T-helper 2 cell treated with Interferon-gamma antibody and Interleukin-4, amounts not matched to agents 5 μg/mL and 100 μg/mL, for 36 hours (primary cell): ENCODE measurements at places on chromosomes 13 and 19.

DNA sequence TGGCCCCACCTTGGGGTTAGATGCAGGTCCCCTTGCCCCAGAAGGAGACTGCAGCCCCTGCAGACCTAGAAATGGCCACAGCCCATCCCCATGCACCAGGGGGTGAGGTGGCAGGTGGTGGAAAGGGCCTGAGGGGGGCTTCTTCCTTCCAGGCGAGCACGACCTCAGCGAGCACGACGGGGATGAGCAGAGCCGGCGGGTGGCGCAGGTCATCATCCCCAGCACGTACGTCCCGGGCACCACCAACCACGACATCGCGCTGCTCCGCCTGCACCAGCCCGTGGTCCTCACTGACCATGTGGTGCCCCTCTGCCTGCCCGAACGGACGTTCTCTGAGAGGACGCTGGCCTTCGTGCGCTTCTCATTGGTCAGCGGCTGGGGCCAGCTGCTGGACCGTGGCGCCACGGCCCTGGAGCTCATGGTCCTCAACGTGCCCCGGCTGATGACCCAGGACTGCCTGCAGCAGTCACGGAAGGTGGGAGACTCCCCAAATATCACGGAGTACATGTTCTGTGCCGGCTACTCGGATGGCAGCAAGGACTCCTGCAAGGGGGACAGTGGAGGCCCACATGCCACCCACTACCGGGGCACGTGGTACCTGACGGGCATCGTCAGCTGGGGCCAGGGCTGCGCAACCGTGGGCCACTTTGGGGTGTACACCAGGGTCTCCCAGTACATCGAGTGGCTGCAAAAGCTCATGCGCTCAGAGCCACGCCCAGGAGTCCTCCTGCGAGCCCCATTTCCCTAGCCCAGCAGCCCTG lies 4.2 kb upstream of the F10 start:
- no peak for DNase-seq

DNA sequence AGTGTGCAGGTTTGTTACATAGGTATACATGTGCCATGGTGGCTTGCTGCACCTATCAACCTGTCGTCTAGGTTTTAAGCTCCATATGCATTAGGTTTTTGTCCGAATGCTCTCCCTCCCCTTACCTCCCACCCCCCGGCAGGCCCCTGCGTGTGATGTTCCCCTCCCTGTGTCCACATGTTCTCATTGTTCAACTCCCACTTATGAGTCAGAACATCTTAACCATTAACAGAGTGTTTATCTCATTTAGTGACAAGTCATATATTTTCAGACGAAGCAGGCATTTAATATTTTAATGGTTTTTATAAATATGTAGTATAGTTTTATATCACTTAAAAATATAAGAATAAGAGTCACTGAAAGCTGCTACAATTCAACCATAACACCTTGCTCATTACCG lies 780.5 kb upstream of the ARGLU1 start:
- no peak for DNase-seq

- no peak for DNase-seq
These were observed 5.1 kb downstream of the CHERP start for GRCh38 chr19:16537111-16537510.

DNA sequence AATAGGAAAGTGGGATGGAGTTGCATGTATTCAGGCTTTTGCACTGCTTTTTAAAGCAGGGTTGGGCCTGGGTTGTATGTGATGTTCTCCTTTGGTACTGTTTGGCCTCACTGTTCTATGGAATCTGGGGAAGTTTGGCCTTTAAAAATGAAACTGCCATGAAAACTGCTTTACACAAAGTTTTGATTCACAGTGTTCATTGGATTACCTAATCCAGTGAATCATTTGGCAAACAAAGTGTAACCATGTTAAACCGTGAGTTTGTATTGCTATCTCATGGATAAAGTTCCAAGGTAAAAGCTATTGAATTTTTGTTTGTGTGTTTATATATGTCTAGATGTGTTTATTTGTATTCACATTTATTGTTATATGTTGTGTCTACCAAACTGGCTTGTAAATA lies 1658.6 kb downstream of the OLFM4 start:
- no peak for DNase-seq

DNA sequence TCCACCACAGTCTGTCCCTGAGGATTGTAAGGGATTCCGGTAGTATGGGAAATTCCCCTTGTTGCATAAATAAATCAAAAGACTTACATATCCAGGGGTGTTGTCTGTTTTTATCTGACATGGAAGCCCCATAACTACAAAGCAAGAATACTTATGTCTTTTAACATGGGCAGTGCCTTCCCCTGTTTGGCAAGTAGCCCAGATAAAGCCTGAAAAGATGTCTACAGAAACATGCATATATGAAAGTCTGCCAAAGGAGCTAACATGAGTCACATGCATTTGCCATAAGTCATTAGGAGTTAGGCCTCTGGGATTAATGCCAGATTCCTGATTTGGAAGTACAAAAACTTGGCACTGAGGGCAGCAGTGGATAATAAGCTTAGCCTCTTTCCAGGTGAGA lies 62.1 kb downstream of the ZNF737 start:
- DNase-seq, result no peak

- no peak for DNase-seq
These were observed at the start of gene CD22 for GRCh38 chr19:35328851-35329285. TSS of gene CD22 (plus strand) at chr19:35329187. CDS start at chr19:35332041, 2,854 bp downstream.

GRCh38 chr13:49370371-49370770 lies 73.5 kb downstream of the CAB39L start:
- no peak for DNase-seq

GRCh38 chr19:49431330-49431749 lies 6.2 kb downstream of the GFY start:
- DNase-seq, result no peak

DNA sequence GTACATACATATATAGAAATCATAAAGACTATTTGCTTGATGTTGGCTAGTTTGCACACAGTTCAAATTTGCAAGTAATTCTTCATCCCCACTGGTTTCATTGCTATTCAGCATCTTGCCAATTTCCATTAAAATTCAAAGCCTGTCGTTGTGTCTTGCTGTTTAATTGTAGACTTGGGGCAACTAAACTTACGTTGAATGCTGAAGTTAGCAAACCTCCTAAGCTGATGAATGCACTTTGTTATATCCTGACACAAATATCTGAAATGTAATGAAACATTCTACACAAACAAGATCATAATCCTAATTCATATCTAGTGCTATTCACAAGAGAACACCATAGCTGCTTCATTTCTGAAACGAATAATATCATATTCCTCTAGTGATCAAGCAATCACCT lies 381.2 kb downstream of the ITGBL1 start:
- no peak for DNase-seq

DNA sequence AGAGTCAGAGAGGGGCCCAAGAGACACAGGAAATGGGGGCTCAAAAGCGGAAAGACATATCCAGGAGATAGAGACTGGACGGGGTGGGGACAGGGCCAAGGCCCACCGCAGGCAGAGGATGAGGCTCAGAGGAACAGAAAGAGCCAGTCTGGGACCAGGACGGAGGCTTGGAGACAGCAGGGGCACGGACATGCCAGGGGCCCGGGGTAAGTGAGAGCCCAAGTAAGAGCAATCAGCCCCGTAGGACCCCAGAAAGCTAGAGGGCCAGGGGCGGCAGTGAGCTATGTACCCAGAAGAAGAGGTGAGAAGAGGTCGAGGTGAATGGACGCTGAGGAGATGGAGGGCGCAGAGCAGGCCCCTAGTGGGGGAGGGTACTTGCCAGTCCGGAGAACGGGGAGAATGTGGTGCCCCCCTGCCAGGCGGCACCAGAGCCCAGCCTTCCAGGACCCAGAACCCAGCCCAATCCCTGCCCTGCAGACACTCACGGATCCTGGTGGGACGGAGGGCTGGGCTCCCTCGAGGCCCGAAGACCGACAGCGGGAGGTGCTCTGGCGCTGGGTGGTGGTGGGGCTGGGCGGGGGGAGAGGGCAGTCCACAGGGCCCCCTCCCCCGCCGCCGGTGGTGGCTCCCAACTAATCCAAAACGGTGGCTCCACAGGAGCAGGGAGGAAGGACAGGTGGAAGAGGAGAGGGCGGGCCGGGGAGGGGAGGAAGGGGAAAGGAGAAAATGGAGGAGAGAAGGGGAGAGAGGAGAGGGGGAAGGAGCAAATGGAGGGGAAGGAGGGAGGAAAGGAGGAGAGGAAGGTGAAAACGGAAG lies 1.0 kb downstream of the GRIK5 start:
- DNase-seq, result no peak

GRCh38 chr19:14477418-14478112 lies 2.4 kb upstream of the PTGER1 start:
- no peak for DNase-seq

- no peak for DNase-seq
These were observed 2.9 kb upstream of the C2CD4C start for GRCh38 chr19:411723-412355.

GRCh38 chr13:44519642-44520041 lies 56.5 kb downstream of the TSC22D1 start:
- DNase-seq, result no peak

DNA sequence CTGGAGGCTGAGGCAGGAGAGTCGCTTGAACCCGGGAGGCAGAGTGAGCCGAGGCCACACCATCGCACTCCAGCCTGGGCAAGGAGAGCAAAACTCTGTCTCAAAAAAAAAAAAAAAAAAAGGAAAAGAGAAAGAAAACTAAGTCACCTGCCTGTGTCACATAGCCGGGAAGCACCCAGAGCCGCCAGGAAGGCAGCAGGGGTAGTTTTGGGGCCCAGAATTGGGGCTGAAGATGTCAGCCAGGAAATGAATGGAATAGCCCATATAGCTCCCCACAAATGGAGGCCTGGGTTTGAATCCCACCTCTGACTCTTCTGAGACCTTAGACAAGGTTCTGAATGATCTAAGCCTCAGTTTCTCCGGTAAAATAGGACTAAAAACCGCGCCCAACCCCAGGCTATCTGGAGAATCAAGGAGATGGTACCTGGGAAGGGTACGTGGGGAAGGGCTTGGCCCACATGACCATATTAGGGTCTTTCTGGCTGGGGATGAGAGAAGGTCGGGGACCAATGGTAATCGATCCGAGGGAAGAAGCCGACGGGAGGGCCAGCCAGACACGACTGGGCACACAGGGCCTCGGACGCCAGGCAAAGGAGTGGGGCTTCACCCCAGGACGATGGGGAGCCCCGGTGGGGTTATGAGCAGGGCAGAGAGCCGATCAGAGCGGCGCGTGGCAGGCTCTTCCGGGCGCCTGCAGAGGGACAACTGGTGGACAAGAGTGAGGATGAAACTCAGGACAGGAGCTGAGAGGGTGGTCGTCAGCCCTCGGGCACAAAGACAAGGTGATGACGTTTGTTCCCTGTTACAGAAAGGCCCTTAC lies 14.4 kb downstream of the CCDC124 start:
- no peak for DNase-seq

- peak; percentile 34 for DNase-seq
These were observed at the start of gene KISS1R for GRCh38 chr19:917323-918151. TSS of gene KISS1R (plus strand) at chr19:917333. CDS start at chr19:917503, 170 bp downstream.

DNA sequence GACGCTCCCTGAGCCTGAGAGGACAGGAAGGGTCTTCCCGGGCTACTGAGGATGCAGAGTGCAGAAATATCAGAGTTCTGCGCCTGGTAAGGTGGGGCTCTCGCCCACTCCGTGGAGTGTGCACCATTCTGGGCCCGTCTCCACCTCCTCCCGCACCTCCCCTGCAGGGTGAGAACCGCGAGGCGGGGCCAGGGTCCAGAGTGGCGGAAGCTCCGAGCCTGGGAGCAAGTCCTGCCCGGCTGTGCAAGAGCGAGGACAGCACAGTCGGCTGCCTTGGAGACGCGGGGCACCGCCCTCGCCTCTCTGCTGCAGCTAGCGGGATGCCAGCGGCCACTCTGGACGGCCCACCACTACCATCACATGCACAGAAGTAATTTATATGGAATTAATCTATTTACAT lies 2304.4 kb downstream of the PCDH9 start:
- no peak for DNase-seq

DNA sequence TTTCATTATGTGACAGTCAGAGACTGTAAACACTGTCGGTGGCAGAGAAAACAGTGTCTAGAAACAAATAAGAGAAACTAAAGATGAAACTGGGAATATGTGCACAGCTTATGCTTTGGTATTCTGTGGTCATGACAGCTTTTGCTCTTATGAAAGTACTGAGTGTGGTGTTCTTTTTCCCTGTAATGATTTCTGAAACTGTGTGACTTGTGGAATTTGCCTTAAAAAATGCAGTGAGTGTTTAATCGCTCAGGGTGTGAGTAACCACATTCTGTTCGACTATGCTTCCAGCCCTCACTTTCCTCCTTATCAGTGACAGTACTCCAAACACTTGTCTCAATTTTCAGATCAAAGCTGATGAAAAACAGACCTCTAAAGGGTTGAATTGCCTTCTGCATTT lies 66.9 kb upstream of the DIAPH3 start:
- DNase-seq, result no peak

DNA sequence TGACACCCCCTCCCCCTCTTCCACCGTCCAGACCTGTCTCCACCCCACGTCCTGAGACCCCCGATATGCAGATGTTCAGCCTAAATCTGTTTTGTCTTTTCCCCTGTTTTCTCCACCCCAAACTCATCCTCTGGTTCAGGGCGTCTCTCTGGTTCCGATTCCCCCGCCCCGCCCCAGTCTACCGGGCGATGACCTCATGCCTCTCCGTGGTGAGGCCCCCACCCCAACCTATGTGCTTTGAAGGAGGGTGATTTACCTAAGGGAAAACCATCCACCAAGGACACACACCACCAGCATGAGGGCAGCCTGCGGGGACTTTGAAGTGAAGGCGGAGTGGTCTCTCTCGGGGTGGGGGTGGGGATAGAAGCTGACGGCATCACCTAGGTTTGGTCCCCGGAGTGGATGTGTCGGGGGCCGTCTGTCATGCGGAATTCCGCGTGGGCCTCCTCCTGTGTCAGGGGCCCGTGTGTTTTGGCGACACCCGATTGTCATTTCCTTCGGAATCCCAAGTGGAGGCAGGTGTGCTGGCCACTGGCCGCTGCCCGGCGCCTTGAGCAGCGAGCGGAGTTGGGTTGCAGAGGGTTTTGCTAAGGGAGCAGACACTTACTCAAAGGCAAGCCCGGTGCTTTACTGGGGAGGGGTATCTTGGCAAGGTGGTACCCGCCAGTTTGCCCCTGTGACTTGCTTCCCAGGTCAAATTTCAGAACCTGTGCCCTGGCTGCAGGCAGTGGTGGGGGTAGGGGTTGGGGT lies 1.4 kb downstream of the FZR1 start:
- DNase-seq, result no peak

DNA sequence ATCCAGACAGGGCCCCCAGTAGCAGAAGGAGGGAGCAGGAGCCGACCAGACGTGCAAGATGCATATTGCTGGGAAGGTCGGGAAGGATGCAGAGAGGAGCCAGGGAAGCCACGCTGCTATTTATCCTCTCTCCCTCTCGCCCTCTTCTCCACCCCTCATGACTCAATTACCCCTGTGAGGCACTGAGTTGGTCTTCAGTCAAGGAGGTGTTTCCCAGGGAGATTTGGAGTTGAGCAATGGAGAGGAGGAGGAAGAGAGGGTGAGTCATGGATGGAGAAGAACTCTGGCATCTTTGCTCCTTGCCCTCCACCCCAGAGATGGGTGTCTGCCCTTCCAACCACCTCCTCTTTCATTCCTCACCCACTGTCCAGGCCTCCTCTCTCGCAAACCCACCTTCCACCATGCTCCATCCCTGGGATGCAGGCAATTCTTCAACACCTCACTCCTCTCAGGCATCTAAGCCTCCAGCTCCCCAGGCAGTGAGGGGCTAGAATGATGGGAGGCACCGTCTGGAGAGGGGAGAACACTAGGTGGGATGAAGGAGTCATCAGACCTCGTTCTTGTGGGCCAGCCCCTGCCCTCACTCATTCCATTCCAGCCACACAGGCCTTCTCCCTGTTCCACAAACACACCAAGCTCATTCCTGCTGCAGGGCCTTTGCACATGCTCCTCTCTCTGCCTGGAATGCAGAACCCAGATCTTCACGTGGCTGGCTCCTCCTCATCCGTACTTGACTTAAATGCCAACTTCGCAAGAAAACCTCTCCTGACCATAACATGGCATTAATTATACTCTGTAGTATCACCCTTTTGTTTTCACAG lies at the start of gene SBSN:
TSS of gene SBSN (minus strand) at position 94 of the 821 bp plus-strand sequence. CDS start at position 64, 30 bp downstream.
- no peak for DNase-seq

GRCh38 chr13:99030326-99030725 lies 52.5 kb upstream of the DOCK9 start:
- DNase-seq, result no peak
